Caco-2 (cell line): ENCODE measurements at places on chromosomes 1 and 21. TPM values are rescaled to one million over a fixed set of nuclear protein-coding genes. Genes with fewer than 3 reads are reported as not detected.

Gene RPTN
- total RNA-seq = not detected in 2 replicates

GRCh38 chr1:154807048-154807591, 63.0 kb downstream of the KCNN3 start:
- DNase-seq = no peak
- H3K36me3 ChIP-seq = no peaks in the 10 kb centered on the region
- H3K27me3 ChIP-seq = no peaks in the 10 kb centered on the region; the same call in 1 of the 2 replicates
- no peak overlapping the region for H3K27ac ChIP-seq

GRCh38 chr1:39204441-39205081, at the start of gene MACF1:
MACF1 (plus strand) TSS chr1:39204695; CDS start chr1:39205023, 328 bp downstream.
- no peak within 1 kb of the TSS for H3K4me3 ChIP-seq
- peak within 1 kb of the TSS; percentile 2 for H3K27ac ChIP-seq
- H3K4me1 ChIP-seq = peaks cover 13% of the 10 kb centered on the region; the same call in 1 of the 2 replicates
- H3K36me3 ChIP-seq = no peaks in the 10 kb centered on the region
- H3K27me3 ChIP-seq = no peaks in the 10 kb centered on the region

Gene DISP1
- 6.6 and 7.1 TPM in 2 replicates for total RNA-seq

DNA sequence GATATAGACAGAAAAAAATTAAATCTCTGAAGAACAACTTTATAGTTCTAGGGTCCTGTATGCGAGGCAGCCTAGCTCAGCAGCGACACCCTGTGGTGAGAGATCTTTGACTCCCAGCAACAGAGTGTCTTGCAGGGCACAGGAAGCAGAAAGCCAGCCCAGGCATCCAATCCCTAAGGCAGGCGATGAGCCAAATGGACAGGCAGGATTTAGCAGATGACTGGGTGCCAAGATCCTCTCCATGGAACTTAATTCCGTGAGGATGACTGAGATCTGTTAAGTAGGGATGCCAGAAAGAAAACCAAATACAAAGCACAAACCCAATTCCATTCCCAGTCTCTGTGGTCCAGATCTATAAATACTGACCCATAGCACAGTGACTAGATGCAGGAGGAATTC, 38.8 kb downstream of the HLCS start:
- no peaks in the 10 kb centered on the region for H3K27me3 ChIP-seq
- no peak overlapping the region for H3K27ac ChIP-seq
- H3K4me3 ChIP-seq = no peak overlapping the region
- peaks cover 11% of the 10 kb centered on the region; the same call in 1 of the 2 replicates for H3K4me1 ChIP-seq
- peak; percentile 79 for DNase-seq

DNA sequence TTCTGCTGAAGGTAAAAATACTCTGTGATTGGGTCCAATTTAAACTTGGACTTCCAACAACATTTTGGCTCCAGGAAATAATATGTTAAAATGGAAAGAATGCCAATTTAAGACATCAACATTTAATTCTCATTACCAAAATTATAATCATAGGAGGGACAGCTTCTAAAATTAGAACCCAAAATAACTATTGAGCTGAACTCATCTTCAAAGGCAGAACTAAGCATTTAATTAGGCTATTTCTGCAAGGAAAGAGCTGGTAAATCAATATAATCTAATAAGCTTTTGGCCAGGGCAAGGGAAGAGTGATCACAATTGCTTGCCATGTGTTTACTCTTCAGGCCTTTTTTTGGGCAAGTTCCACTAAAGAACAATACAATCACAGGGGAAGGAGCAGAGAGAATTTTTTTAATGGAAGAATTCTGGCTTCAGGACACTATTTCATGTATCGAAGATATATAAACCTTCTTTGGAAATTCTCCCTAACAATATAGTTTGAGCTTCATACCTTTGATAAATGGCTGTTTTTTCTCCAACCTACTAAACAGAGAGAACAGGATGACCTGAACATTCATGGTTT, 133.1 kb upstream of the PTBP2 start:
- no peak for DNase-seq
- H3K4me3 ChIP-seq = no peak overlapping the region
- H3K27ac ChIP-seq = no peak overlapping the region
- H3K4me1 ChIP-seq = no peaks in the 10 kb centered on the region

GRCh38 chr1:50517488-50517887, 94.2 kb upstream of the DMRTA2 start:
- no peak overlapping the region for H3K27ac ChIP-seq
- H3K4me1 ChIP-seq = no peaks in the 10 kb centered on the region
- H3K36me3 ChIP-seq = no peaks in the 10 kb centered on the region; the same call in 1 of the 2 replicates
- no peaks in the 10 kb centered on the region for H3K27me3 ChIP-seq

Gene TNFRSF14
- total RNA-seq = 1.5 and 3.2 TPM in 2 replicates

DNA sequence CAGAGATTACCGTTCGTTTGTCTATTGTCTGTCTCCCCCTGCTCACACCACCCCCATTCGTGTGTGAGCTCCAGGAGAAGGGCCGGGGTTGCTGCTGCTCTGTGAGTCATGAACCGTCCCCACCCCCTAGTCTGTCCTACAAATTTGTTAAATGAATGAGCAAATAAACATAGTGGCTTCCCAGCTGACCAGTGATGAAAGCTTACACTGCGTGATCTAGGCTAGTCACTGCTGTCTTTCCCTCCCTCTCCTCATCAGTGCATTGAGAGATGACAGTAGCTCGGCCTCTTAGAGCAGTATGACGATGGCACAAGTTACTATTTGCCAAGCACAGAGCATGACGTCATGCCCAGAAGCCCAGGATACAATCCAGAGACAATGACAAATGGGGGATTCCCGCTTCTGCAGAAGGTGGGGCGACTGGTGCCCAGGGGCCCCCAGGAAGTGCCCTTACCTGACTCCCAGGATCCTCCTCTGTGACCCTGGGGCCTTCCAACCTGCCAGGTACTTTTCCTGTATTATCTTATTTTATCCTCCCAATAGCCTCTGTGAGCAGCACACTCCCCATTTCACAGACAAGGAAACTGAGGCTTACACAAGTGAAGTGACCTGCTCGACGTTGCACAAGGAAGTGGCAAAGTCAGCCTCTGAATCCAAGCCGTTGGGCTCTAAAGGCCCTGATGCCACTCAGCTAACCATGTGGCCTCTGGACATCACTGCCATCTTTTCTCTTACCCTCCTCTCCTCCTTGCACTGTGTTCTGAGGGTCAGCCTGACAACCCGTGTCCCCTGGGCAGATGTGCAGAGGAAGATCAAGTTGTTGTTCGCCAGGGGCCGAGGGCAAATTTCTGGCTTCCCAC, 8.6 kb upstream of the EPHA2 start:
- H3K4me3 ChIP-seq = no peak overlapping the region
- peak overlapping the region; percentile 63 for H3K27ac ChIP-seq
- H3K4me1 ChIP-seq = peaks cover 12% of the 10 kb centered on the region; the same call in 1 of the 2 replicates
- H3K36me3 ChIP-seq = no peaks in the 10 kb centered on the region
- DNase-seq = peak; percentile 50

DNA sequence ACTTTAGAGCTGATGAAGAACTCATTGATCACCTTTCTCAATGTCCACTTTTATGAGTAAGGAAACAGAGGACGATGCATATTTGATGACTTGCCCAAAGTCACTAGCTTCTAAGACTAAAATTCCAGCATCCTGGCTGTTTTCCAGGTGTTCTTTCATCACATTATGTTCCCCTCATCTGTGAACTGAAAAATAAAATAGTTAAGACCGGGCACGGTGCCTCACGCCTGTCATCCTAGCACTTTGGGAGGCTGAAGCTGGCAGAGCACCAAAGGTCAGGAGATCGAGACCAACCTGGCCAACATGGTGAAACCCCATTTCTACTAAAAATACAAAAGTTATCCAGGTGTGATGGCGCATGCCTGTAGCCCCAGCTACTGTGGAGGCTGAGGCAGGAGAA, 297.5 kb downstream of the DUSP10 start:
- no peaks in the 10 kb centered on the region for H3K27me3 ChIP-seq
- no peaks in the 10 kb centered on the region for H3K4me1 ChIP-seq
- no peaks in the 10 kb centered on the region for H3K36me3 ChIP-seq
- H3K27ac ChIP-seq = no peak overlapping the region

Gene PRAMEF18
- not detected in 2 replicates for total RNA-seq

DNA sequence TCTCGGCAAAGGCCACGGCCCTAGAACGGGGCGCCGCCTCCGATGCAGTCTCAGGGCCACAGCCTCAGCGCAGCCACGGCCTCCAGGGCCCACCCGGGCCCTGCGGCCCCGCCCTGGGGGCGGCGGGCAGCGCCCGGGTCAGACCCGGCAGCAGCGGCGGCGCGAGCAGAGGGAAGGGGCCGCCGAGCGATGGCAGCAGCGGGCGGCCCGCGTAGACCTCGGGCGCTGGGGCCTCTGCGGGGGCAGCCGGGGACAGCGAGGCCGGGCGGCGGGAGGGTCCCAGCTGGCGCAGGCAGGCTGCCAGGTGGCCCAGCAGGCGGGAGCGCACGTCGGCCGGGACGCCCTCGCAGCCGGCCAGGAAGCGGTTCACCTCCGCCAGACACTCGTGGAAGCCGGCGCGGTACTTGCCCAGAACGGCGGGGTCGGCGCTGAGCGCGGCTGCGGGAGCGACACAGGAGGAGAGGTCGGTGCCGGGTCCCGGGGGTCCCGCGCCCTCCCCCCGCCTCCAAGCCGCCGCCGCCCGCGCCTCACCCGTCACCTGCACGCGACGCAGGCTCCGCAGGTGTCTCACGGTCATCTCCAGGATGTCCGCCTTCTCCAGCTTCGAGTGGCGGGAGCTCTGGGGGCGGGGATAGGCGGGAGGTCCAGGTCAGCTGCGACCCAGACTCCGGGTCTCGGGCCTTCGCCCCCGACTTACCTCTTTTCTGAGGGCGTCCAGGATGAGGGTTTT, 737 bp downstream of the HES4 start:
- H3K27ac ChIP-seq = no peak overlapping the region
- no peaks in the 10 kb centered on the region for H3K27me3 ChIP-seq
- H3K4me3 ChIP-seq = peak overlapping the region; percentile 87
- DNase-seq = peak; percentile 66

Gene RNU1-3
- total RNA-seq = 1,622 and 1,638 TPM in 2 replicates

- H3K4me3 ChIP-seq = no peak overlapping the region
- H3K27ac ChIP-seq = no peak overlapping the region
- no peaks in the 10 kb centered on the region for H3K4me1 ChIP-seq
- no peaks in the 10 kb centered on the region for H3K27me3 ChIP-seq
- H3K36me3 ChIP-seq = no peaks in the 10 kb centered on the region
- no peak for DNase-seq
Observed at GRCh38 chr1:18015719-18016118, 91.9 kb upstream of the IGSF21 start.

Gene FCMR
- total RNA-seq = not detected in 2 replicates

- no peaks in the 10 kb centered on the region for H3K4me1 ChIP-seq
- H3K27me3 ChIP-seq = no peaks in the 10 kb centered on the region
- no peak overlapping the region for H3K27ac ChIP-seq
- no peaks in the 10 kb centered on the region for H3K36me3 ChIP-seq
- H3K4me3 ChIP-seq = no peak overlapping the region
- DNase-seq = no peak
Observed at GRCh38 chr1:29481031-29481430, 244.7 kb downstream of the PTPRU start.

DNA sequence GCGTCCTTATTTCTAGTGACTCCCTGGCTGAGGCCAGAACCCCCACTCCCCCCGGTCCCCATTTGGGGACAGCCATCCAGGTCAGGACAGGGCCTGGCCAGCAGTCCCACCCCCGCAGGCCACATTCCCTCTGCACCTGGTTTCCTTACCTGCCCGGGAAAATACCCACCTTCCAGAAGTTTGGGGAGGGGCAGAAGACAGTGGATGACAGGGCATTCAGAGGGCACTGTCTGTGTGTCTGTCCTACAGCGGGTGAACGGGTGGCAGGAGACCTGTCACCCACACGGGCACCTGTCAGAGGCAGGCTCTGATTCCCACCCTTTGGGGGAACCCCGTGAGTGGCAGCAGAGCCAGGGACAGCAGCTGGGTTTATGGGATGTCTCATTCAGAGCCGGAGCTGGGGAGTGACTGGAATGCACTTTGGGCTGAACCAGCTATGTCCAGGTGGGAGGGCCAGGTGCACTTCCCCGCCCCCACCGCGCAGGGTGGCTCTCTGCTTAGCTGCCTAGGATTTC, 2.0 kb downstream of the ARHGEF16 start:
- no peaks in the 10 kb centered on the region for H3K27me3 ChIP-seq
- H3K27ac ChIP-seq = no peak overlapping the region
- H3K36me3 ChIP-seq = no peaks in the 10 kb centered on the region; the same call in none of the 2 replicates
- no peak for DNase-seq

Gene BMP8B
- total RNA-seq = 5.8 and 5.9 TPM in 2 replicates

DNA sequence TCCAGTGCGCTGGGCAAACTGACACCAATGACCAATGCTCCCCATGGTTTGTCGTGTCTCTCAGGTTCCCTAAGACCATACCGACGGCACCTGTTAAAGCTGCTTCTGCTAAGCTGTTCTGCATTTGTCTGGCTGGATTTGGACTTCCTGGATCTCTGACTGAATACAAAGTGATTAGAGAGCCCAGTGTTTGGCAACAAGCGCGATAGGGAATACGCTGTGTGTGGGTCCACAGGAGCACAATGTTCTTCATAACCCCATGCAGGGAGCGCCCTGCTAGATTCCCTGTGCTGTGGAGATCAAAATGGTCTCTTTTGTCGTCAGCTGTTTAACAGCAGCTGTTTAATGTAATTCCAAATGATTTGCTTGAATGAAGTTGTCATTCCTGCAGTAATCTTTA, 26.0 kb upstream of the ESRRG start:
- no peak overlapping the region for H3K27ac ChIP-seq
- H3K4me1 ChIP-seq = no peaks in the 10 kb centered on the region
- no peak overlapping the region for H3K4me3 ChIP-seq
- no peaks in the 10 kb centered on the region for H3K27me3 ChIP-seq
- no peaks in the 10 kb centered on the region for H3K36me3 ChIP-seq
- no peak for DNase-seq

- peak overlapping the region; percentile 33 for H3K27ac ChIP-seq
- peaks cover 31% of the 10 kb centered on the region for H3K4me1 ChIP-seq
- H3K36me3 ChIP-seq = no peaks in the 10 kb centered on the region
- H3K27me3 ChIP-seq = no peaks in the 10 kb centered on the region
- H3K4me3 ChIP-seq = no peak overlapping the region
Observed at GRCh38 chr21:27422435-27422834, 455.5 kb upstream of the ADAMTS5 start.

- no peaks in the 10 kb centered on the region for H3K4me1 ChIP-seq
- H3K36me3 ChIP-seq = no peaks in the 10 kb centered on the region
- no peaks in the 10 kb centered on the region for H3K27me3 ChIP-seq
- DNase-seq = no peak
- no peak overlapping the region for H3K4me3 ChIP-seq
Observed at GRCh38 chr1:96104506-96104905, 617.1 kb upstream of the PTBP2 start.
